ENCODE measurements at places on chromosomes 16 and 17. TPM values are rescaled to one million over a fixed set of nuclear protein-coding genes. Genes with fewer than 3 reads are reported as not detected.

DNA sequence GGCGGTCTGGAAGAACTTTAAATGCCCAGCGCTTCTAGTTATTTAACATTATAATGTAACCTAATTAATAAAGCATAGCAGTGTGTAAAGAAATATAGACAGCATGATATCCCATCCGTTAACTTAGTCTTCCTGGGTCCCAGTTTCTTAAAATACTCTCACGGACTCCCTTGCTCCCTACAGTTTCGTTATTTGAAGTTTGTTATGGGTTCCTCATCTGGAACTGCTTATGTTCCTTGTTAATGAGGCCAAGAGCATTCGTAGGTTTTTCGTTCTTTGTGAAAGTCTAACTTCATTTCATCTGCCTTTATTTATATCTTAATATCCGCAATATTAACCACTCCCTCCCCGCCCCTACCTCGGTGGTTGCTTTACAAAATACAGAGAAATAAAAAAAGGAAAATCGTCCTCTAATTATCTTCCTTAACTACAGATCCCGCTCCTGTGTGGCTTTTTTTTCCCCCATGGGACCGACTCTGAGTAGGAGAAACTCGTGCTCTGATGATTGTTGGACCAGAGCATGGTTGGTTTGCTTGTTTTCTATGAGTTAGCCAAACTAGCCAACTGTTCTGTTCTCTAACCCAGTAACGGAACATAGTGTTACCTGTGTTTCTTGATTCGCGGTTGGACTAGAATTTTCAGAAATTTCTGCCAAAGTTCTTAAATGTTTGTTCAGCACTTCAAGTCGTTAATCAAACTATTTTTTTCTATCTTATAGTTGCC is 863 bp downstream of the ADPRM start:
- no peak for DNase-seq

DNA sequence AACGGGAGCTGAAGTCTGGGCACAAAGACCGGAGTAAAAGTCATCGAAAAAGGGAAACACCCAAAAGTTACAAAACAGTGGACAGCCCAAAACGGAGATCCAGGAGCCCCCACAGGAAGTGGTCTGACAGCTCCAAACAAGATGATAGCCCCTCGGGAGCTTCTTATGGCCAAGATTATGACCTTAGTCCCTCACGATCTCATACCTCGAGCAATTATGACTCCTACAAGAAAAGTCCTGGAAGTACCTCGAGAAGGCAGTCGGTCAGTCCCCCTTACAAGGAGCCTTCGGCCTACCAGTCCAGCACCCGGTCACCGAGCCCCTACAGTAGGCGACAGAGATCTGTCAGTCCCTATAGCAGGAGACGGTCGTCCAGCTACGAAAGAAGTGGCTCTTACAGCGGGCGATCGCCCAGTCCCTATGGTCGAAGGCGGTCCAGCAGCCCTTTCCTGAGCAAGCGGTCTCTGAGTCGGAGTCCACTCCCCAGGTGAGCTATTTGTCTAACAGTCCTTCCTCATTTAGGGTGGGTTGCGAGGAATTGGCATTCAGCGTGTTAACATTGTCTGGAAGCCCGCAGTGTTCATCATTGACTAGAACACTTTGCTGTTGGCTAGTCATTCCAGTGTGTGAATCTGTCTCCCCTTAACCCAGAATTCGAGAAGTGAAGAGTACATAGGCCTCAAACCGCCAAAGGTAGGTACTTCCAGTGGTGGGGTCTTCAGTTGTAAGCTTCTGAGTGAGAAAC is 1.5 kb downstream of the CDK12 start:
- peak; percentile 9 for DNase-seq

OR1F1 gene
- not detected for total RNA-seq

CCL23 gene
- total RNA-seq: not detected

Measured in activated CD8-positive, alpha-beta T cell treated with anti-CD3 and anti-CD28 coated beads for 36 hours (primary cell).